NCI-H2171 treated with DMSO at 0.1 percent for 48 hours (cell line): ENCODE measurements at places on chromosomes 1 and 21.

DNA sequence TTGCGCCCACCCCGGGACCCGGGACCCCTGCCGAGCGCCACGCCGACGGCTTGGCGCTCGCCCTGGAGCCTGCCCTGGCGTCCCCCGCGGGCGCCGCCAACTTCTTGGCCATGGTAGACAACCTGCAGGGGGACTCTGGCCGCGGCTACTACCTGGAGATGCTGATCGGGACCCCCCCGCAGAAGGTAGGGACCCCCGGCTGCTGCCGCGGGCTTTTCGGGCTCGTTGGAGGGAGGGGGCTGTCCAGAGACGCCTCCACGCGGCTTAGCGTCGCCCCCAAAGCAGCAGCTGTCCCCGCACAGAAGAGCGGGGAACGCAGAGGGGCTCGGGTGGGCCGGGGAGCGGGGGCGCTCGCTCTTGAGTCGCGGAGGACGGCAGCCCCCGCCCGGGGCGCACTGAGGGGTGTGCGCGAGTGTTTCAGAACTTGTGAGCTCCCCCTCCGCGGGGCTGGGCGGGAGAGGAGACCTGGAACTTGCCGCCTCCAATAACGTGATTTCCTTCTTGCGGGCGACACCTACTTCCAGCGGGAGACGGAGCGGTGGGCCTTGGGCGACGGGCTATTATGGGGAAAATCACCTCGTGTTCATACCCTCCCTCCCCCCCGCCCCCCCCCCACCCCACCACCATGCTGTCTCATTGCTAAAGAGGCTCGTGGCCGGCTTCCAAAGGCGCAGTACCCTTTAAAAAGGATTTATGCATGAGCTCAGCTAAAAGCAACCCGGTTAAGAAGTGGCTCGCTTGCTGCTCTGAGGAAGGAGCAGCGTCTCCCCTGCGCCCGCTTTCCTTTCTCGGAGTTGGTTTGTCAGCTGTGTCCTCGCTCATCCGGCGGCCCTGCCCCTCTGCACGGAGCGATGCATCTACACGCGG, 664 bp downstream of the BACE2 start:
- DNase-seq: no peak

GRCh38 chr21:15671188-15671587, 58.6 kb upstream of the USP25 start:
- DNase-seq: no peak

DNA sequence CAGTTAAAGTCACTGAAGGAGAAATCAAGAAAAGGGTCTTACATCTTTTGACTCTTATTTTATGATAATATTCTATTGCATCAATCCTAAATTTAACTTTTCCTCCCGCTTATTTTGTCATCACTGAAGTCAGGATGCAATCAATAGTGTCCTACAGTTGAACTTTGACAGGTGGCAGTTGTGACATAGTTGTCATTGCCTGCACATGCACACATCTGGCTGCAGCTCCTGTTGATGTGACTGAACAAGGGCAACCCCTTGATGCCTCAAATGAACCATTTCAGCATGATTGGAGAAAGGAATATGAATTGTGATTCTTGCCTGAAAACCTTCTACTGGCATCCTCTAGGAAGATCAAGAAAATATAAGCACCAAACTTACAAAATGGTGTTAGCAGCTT, 157.7 kb downstream of the NTNG1 start:
- no peak for DNase-seq

GRCh38 chr1:109490029-109490933, 3.6 kb upstream of the CYB561D1 start:
- DNase-seq: peak; percentile 68

GRCh38 chr1:170203693-170204092, 57.9 kb downstream of the NTMT2 start:
- no peak for DNase-seq

GRCh38 chr1:113223546-113223945, 150.5 kb downstream of the LRIG2 start:
- no peak for DNase-seq

GRCh38 chr1:242477944-242478343, 46.6 kb downstream of the PLD5 start:
- DNase-seq: no peak

DNA sequence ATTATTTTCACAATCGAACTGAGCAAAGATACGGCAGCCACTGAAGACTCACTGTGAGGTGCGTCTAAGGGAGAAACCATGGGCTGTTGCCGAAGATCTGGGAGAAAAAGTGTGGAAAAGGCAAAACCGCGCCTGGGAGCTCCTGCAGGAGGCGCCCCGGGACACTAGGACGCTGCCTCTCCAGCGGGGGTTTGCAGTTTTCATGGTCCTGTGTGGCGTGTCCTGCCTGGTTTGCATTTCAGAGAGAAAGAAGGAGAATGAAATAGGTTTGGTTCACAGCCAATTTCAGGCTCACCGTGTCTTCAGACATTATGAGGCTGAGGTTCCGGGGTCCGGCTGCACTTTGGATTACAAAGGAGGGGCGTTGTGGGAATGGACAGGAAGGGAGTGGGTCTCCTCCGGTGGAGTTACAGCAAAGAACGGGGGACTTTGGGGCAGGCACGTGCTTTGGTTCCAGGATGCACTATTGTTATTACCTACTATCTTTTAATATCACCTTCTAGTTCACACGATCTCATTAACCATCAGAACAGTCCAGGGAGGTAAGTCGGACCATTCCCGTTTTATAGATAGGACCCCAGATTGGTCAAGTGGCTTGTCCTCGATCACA, 179.8 kb downstream of the DYRK1A start:
- no peak for DNase-seq

DNA sequence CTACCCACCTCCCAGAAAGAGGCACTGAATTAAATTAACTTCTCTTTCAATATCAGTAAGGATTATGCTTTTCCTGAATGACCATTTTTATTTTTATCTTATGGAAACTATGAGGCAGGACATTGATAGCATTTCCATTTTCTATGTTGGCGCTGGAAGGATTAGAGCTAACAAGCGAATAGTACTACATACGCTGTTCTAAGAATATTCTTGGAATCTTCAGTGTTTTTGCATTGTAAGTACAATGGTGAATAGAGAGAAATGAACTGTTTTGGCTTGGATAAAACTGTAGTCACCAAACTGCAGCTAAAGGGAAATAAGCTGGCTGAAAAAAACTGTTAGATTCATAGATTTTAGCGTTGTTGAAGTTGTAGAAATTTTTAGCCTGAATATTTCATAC, 779.0 kb upstream of the ADGRL4 start:
- no peak for DNase-seq

DNA sequence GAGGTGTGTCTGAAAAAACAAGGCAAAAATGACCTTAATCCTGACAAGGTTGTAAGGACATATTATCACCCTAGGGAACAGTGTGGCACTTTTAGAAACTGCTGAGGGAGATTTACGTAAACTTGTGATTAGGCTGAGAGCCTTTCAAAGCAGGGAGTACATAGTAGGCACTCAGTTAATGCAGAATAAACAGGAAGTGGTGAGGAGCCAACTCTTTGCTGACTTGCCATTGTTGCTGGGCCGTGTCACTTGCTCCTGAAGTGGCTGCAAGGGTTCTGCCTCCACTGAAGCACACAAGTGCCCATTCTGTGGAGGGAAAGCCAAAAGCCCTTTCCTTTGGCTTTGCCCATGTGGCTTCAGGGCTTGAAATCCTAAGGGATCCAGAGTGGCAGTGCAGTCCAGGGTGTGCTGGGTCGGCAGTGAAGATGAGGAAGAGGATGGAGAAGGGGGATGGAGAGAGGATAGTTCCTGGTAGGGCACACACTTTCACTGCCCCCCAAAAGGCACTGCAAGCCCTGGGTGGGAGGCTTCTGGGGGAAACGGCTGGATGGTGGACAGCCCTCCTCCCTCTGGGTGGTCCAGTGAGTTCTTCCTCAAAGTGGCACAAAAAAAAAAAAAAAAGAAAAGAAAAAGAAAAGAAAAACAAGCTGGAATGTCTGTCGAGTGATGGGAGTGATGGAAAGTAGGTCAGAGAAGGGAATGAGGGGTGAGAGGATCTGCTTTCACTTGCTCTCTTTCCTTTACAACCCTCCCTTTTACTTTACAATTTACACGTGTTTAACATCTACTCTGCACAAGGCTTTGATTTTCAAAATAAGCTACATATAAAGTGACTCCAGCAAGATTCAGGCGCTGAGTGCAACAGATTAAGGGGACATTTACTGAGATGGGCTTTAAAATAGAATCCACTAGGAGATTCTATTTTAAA, 13.7 kb upstream of the RHEX start:
- no peak for DNase-seq

- no peak for DNase-seq
These were observed 131.7 kb upstream of the USH2A start for GRCh38 chr1:216554934-216555333.

GRCh38 chr21:40729761-40730425, 117.1 kb downstream of the DSCAM start:
- no peak for DNase-seq

- no peak for DNase-seq
These were observed 4.8 kb downstream of the ENO1 start for GRCh38 chr1:8873506-8874229.

DNA sequence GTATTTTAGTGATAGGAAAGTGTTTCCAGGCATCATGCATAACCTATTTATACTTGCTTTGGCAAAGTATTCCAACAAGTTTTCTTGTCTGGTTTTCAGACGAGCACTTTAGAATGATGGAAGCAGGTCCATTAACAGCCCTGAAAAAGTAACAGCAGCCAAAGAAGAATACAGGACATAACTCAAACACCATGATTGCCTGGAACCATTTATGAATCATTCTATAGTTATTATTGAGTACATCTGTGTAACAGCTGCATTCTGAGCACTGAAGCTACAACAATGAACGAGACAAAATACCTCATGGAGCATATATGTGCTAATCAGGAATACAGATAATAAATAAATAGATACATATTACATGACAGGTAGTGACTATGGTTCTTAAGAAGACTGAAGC, 12.6 kb downstream of the IL10RB start:
- DNase-seq: no peak

DNA sequence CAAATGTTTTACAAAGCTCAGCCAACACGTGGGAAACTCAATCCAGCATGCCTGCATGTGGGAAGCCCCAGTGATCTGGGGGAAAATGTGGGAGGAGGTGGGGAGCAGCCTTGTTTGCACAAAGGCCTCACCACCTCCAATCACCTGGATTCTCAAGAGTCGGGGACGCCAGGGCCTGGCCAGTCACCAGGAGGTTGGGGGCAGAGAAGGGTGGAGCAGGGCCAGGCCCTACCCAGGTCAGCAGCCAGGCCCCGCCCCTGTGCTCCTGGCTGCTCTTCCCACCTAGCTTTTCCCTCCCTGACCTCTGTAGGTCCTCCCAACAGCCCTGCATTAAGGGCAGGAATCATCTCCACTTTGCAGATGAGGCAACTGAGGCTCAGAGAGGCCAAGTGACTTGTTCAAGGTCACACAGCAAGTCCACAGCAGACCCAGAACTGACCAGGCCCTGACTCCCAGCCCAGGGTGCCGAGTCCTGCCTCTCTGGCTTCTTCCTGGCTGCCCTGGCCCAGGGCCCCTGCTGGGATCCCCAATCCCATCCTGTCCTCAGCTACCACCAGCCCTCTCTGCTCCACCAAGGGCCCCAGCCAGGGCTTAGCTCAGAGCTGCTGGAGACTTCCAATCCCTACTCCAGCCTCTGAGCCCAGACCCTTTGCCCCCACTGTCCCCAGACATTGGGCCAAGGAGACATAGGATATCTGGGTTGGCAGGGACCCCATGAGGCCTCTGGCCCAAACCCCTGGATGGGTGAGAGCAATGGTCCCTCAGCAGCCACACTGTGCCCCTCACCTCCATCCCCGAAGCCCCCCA, 508.6 kb downstream of the PTPRU start:
- no peak for DNase-seq

DNA sequence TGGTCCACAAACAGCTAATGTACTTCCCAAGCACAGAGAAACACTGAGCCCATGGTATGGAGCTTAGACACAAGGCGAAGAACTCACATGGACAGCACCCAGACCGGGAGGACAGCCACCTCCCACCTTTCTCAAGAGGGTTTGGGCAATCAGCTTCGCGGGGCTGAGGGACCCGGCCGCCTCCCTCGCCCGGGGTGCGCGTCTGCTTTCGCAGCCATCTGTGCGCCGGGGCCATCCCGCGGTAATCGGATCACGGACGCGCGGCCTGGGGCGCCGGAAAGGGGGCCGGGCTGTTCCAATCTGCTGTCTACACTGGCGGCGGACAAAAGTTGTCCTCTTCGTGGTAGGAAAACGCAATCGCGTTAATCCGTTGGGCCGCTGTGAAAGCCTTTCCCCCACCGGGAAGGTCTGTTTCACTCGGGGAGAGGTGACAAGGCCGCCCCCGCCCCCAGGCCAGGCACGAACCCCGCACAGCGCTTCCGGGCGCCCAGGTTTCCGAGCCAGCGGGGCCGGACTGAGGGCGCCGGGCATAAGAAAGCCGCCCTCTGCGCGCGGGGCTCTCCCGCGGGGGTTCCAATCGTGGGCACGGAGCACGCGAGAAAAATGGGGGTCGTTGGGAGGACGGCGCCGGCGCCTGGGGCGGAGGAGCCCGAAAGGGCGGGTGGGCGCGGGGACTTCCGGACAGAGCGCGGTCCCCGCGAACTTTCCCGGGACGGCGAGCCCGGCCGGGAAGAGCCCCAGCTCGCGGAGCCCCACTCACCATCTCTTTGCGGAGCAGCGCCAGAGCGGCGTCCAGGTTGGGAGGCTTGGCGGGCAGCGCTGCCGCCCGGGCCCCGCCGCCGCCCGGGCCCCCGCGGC, 664 bp downstream of the FAM89A start:
- peak; percentile 50 for DNase-seq

- DNase-seq: no peak
These were observed 12.0 kb downstream of the ATP8B2 start for GRCh38 chr1:154337253-154337894.

DNA sequence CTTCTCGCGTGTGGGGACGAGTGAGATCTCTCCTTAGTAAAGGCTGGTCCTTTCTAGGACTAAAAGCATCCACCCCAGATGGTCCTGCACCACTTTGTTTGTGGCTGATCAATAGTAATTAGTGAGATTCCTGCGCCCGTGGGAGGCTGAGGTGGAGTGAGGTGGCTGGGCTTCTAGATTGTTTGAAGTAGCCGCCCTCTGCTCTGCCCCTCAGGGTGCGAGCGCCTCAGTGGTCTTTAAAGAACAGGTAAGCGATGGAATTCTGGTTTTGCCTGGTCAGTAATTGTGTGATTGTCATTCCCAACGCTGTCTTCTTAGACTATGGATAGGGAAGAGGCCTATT, 20.7 kb downstream of the PEX14 start:
- DNase-seq: no peak

DNA sequence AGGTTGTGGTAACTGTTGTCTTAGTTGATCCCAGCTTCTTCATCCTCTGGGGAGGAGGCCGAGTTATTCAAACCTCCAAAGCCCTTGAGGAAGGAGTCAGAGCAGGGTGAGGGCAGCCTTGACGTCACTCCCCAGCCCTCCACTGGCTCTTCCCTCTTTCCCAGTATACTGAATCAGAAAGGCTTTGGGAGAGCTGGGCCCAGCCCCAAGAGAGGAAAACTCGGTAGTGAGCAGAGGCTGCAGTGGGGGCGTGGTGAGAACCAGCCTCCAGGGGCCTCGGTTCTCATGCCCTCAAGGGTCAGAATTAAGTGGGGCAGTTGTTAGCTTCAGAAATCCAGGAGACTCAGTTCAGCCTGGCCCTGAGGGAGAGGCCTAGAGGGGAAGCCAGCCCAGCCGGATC, 1.8 kb upstream of the GJA4 start:
- DNase-seq: no peak

GRCh38 chr1:212293579-212293978, 8.4 kb downstream of the PPP2R5A start:
- DNase-seq: peak; percentile 5
